ENCODE measurements at places on chromosomes 4 and X.

DNA sequence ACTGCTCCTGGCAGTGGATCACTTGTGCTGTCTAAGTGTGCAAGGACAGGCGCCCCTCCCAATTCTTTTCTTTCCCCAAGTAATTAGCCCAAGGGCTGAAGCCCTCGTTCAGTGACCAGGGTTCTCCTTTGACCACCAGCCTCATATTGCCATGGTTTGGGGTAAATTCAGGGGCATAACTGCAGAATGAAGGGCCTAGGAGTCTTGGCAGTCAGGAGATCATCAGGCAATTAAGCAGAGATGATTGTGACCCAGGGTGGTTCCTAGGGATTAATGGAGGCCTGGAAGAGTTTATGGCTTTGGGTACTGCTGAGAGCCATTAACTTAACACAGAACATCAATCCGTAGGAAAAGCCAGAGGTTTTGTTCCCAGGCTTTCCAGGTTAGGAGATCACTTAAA is 170.7 kb downstream of the PTTG2 start:
- H3K4me1 ChIP-seq, result peaks cover 28% of the 10 kb centered on the region
- DNase-seq, result no peak
- H3K36me3 ChIP-seq, result peaks cover 13% of the 10 kb centered on the region
- H3K4me3 ChIP-seq, result no peak overlapping the region

GRCh38 chr4:24144381-24144780 is 254.5 kb upstream of the PPARGC1A start:
- no peaks in the 10 kb centered on the region for H3K36me3 ChIP-seq
- DNase-seq, result no peak
- H3K27ac ChIP-seq, result no peak overlapping the region
- H3K4me3 ChIP-seq, result no peak overlapping the region
- H3K27me3 ChIP-seq, result no peaks in the 10 kb centered on the region
- H3K4me1 ChIP-seq, result no peaks in the 10 kb centered on the region

DNA sequence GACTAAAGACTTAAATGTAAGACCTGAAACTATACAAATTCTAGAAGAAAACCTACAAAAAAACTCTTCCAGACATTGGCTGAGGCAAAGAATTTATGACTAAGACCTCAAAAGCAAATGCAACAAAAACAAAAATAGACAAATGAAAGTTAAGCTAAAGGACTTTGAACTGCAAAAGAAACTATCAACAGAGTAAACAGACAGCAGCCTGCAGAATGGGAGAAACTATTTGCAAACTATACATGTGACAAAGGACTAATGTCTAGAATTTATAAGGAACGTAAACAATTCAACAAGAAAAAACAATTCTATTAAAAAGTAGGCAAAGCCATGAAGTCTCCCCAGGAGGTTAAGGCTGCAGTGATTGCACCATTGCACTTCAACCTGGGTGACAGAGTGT is 9.1 kb downstream of the FAM47E start:
- no peak for DNase-seq
- H3K27me3 ChIP-seq, result no peaks in the 10 kb centered on the region
- H3K4me1 ChIP-seq, result no peaks in the 10 kb centered on the region
- no peaks in the 10 kb centered on the region for H3K36me3 ChIP-seq
- no peak overlapping the region for H3K4me3 ChIP-seq

DNA sequence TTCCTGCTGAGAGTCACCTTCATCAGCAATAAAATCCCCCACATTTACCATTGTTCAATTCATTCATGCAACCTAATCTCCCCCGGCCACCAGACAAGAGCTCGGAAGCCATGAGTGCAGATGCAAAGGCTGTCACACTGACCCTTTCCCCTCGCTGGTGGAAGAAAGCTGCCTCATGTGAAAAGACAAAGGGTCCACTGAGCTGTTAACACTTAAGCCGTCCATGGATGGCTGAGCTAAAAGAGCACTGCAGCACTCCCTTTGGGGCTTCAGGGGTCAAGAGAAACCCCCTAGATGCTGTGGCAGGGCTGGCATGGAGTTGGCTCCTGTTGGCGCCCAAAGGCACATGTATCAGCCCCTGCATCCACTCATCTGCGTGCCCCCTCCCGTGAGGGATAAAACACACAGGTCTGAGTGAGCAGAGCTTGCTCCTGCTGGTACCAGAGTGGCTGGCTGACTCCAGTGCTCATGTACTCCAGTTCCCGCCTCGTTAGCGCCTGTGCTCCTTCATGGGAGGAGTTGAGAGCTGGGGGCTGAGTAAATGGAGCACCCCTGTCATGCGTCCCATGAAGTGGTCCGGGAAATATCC is 216.5 kb downstream of the PDHA2 start:
- H3K4me1 ChIP-seq, result no peaks in the 10 kb centered on the region
- H3K27me3 ChIP-seq, result no peaks in the 10 kb centered on the region
- DNase-seq, result peak; percentile 1
- H3K4me3 ChIP-seq, result no peak overlapping the region
- H3K27ac ChIP-seq, result no peak overlapping the region
